ENCODE measurements at places on chromosomes 13 and 19.
A peak's percentile ranks its signal among the peaks of the same experiment; 100 is the strongest.

DNA sequence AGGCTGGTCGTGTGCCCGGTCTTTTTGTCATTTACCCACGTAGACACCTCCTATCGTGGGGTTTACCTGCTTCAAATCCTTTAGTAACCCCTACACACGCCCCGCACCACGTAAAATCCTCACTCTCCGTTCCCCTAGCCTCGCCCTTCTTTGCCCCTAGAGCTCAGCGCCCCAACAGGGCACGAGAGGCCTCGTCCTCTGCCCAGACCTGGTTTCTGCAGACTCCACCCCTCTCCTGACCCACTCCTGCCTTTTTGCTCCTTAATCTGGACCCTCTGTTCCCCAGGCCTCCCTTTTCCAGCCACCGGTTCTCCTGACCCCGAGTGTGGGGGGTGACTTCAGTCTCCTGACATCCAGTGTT lies 412 bp downstream of the ZNF528 start:
- no peak for DNase-seq
- peak overlapping the region; percentile 54 for H3K4me3 ChIP-seq
- H3K36me3 ChIP-seq: no peaks in the 10 kb centered on the region
- H3K27ac ChIP-seq: peak overlapping the region; percentile 29
- H3K4me1 ChIP-seq: no peaks in the 10 kb centered on the region
- no peaks in the 10 kb centered on the region for H3K27me3 ChIP-seq

DNA sequence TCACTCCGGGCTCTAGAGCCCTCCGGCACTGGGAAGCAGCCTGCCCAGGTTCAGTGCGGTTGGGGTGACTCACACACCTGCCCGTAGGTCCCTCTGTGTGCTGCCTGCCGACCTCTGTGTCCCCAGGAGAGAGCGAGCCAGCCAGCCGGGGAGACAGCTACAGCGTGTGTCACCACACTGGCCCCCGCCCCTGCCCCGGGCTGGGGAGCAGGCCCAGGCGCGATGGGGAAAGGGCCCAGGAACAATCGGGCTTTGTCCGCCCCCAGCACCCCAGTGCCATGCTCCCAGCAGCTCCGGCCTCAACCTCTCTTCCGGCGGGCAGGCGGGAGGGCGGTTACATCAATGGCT lies at the start of gene KLK6:
Gene KLK6, minus strand, starts transcription at position 179 of the 348 bp plus-strand sequence. CDS start 1,487 bp downstream, outside the sequence.
- H3K4me1 ChIP-seq: no peaks in the 10 kb centered on the region
- no peak within 1 kb of the TSS for H3K27ac ChIP-seq
- H3K27me3 ChIP-seq: no peaks in the 10 kb centered on the region
- H3K36me3 ChIP-seq: no peaks in the 10 kb centered on the region
- DNase-seq: no peak
- H3K4me3 ChIP-seq: no peak within 1 kb of the TSS

DNA sequence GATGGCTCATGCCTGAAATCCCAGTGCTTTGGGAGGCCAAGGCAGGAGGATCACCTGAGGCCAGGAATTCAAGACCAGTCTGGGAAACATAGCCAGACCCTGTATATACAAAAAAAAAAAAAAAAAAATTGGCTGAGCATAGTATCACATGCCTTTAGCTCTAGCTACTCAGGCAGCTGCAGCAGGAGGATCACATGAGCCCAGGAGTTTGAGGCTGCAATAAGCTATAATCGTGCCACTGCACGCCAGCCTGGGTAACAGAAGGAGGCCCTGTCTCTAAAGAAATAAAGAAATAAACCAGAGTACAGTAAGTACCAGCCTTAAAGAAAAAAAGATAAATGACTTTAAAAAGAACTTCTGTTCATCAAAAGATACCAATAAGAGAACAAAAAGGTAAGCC lies 52.9 kb downstream of the FAM124A start:
- no peaks in the 10 kb centered on the region for H3K4me1 ChIP-seq
- H3K36me3 ChIP-seq: no peaks in the 10 kb centered on the region
- DNase-seq: no peak
- H3K4me3 ChIP-seq: no peak overlapping the region

DNA sequence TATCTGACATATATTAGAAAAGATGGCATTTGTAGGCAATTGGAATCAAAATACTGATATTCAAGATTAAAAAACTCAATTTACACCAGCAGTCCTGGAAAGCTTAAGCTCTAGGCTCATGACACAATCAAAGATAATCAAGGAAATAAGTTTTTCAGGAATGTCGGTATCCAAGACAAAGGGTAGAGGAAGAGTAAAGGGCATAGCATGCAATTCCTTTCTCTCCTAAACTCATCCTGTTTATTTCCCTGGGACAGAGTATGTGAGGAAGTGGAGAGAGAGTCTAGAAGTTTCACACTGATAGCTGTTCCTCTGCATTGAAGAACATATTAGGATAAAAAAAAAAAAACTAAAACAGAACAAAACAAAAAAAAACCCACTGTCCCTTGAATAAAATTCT lies 2452.1 kb downstream of the PCDH9 start:
- H3K4me1 ChIP-seq: no peaks in the 10 kb centered on the region
- no peak overlapping the region for H3K4me3 ChIP-seq
- no peaks in the 10 kb centered on the region for H3K36me3 ChIP-seq

GRCh38 chr13:103898481-103898880 lies 832.3 kb upstream of the SLC10A2 start:
- no peaks in the 10 kb centered on the region for H3K36me3 ChIP-seq
- H3K27me3 ChIP-seq: no peaks in the 10 kb centered on the region
- DNase-seq: no peak
- H3K27ac ChIP-seq: no peak overlapping the region

- H3K4me1 ChIP-seq: no peaks in the 10 kb centered on the region
- no peak overlapping the region for H3K4me3 ChIP-seq
- no peaks in the 10 kb centered on the region for H3K27me3 ChIP-seq
- H3K36me3 ChIP-seq: no peaks in the 10 kb centered on the region
Measured at GRCh38 chr13:94178625-94179244, 300.7 kb downstream of the DCT start.

- no peak for DNase-seq
- H3K4me3 ChIP-seq: no peak overlapping the region
- H3K36me3 ChIP-seq: no peaks in the 10 kb centered on the region
- no peak overlapping the region for H3K27ac ChIP-seq
Measured at GRCh38 chr13:30803749-30804148, 68.4 kb downstream of the ALOX5AP start.

DNA sequence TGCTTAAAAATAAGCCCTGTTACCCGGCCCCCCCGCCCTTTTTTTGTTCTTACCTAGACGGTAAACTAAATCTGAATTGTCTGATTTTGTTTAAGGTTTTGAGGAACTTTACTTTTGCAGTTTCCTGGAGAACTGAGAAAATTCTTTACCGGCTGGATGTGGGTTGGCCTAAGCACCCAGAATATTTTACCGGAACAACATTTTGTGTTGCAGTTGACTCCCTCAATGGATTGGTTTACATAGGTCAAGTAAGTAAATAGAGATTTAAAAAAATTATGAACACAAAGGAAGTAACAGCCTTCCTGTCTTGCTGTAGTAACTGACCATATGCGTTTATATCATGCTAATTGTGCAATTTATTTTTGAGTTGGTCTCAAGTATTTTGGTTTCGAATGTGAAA lies 785 bp downstream of the NHLRC3 start:
- H3K4me3 ChIP-seq: peak overlapping the region; percentile 92
- no peaks in the 10 kb centered on the region for H3K27me3 ChIP-seq
- H3K27ac ChIP-seq: peak overlapping the region; percentile 90
- no peak for DNase-seq
- H3K4me1 ChIP-seq: no peaks in the 10 kb centered on the region

DNA sequence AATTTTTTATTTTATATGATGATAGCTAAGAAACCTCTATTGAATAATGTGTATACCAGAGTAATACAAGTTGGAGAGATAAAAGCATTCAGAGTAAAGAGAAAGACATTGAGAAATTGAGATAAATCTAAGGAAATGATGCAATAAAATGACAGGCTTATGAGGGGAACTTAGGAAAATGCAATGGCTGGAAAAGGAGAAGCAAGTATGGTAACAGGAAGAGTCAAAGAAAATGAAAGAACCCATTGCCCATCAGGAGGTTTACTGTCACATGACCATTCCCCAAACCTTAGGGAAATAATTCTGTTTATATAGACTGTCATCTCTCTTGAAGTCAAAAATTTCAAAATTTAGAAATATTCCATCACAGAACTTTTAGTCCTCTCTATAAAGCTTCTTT lies 808.0 kb upstream of the PRR20A start:
- no peaks in the 10 kb centered on the region for H3K27me3 ChIP-seq
- no peak overlapping the region for H3K27ac ChIP-seq

- H3K27ac ChIP-seq: peak overlapping the region; percentile 30
- H3K4me1 ChIP-seq: no peaks in the 10 kb centered on the region
- no peak overlapping the region for H3K4me3 ChIP-seq
- DNase-seq: no peak
Measured at GRCh38 chr13:36888645-36889044, 31.4 kb downstream of the SMAD9 start.

GRCh38 chr19:51607920-51608562 lies 22.2 kb downstream of the SIGLEC5 start:
- peak; percentile 39 for DNase-seq
- no peaks in the 10 kb centered on the region for H3K27me3 ChIP-seq
- no peak overlapping the region for H3K27ac ChIP-seq

DNA sequence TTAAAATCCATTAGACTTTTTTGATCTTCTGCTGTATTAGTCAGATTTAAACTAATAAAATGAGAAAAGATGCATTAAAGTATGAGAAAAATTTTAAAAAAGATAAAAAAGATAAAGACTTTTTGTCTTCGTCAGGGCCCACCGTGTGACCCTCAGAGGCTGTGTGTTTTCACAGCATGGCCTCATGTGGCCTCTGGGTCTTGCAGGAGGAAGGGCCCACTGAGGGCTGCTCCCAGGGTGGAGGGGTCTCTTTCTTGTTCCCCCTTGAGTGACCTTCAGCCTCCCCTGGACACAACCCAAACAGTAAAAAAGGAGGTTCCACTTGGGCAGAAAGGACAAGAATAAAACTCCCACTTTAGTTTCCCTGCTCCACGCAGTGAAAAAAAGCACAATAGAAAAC lies 57.1 kb upstream of the RANBP3 start:
- DNase-seq: no peak
- no peak overlapping the region for H3K27ac ChIP-seq
- H3K4me3 ChIP-seq: no peak overlapping the region
- no peaks in the 10 kb centered on the region for H3K36me3 ChIP-seq

- no peak for DNase-seq
- no peak overlapping the region for H3K4me3 ChIP-seq
- no peaks in the 10 kb centered on the region for H3K36me3 ChIP-seq
- no peak overlapping the region for H3K27ac ChIP-seq
Measured at GRCh38 chr19:48556825-48557224, 4.9 kb downstream of the SULT2B1 start.

DNA sequence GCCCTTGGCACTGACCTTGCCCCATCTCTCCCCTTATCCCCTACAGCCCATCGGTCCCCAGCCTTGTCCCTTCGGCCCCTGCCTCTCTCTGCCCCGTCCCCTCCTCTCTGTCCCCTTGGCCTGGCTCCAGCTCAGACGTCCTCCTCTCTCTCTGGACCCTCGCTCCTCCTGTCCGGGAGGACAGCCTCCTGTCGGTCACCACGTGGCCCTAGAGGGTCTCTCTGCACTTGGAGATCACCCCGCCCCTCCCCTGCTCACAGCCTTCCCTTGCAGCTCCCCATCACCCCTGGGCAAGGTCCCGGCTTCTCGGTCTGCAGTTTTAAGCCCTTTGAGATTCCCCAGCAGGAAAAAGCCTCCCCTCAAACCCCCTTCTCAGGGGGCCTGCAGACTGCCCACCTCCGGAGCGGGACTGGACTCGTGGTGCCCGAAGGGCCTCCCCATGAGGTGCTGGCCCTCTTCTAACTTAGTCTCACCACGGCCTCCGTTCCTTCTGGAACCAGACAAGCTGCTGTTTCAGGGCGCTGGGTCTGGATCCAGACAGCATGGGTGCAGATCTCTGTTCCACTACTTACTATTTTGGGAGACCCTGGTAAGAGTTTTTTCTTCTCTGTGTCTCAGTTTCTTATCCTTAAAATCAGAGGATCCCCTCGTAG lies 3.3 kb upstream of the KLK15 start:
- no peak overlapping the region for H3K4me3 ChIP-seq
- DNase-seq: no peak
- no peak overlapping the region for H3K27ac ChIP-seq
- peaks cover 9% of the 10 kb centered on the region for H3K27me3 ChIP-seq
- H3K36me3 ChIP-seq: no peaks in the 10 kb centered on the region
- H3K4me1 ChIP-seq: no peaks in the 10 kb centered on the region

GRCh38 chr19:38717855-38718254 lies 26.4 kb downstream of the CAPN12 start:
- H3K36me3 ChIP-seq: no peaks in the 10 kb centered on the region
- peaks cover 10% of the 10 kb centered on the region for H3K4me1 ChIP-seq
- H3K4me3 ChIP-seq: no peak overlapping the region

GRCh38 chr13:74575729-74576125 lies 441.5 kb upstream of the KLF12 start:
- peak overlapping the region; percentile 15 for H3K4me3 ChIP-seq
- no peaks in the 10 kb centered on the region for H3K4me1 ChIP-seq
- no peaks in the 10 kb centered on the region for H3K36me3 ChIP-seq
- no peaks in the 10 kb centered on the region for H3K27me3 ChIP-seq
- DNase-seq: peak; percentile 29

GRCh38 chr13:71610876-71611275 lies 256.1 kb downstream of the DACH1 start:
- no peak overlapping the region for H3K4me3 ChIP-seq
- H3K36me3 ChIP-seq: no peaks in the 10 kb centered on the region
- DNase-seq: no peak
- H3K27ac ChIP-seq: no peak overlapping the region
- H3K4me1 ChIP-seq: no peaks in the 10 kb centered on the region

- H3K27ac ChIP-seq: no peak overlapping the region
- DNase-seq: no peak
- no peaks in the 10 kb centered on the region for H3K4me1 ChIP-seq
- no peak overlapping the region for H3K4me3 ChIP-seq
Measured at GRCh38 chr19:844546-844971, 3.8 kb downstream of the PRTN3 start.

DNA sequence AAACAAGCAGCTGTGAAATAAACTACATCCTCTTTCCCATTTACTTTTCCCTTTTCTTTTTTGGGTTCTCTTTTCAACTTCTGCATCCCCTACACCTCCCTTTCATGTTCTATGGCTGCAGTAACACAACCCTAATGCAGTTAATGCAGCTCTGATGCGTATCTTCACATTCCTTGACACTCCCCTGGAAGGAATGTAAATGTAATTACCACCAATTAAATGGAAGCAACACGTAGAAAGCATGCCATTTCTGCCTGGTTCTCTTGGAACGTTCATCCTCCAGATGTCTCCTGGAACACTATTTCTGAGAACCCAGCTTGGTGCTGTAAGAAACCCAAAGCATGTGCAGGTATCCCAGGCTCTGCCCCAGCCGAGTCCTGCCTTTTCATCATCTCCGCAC lies 166.8 kb upstream of the FREM2 start:
- no peak overlapping the region for H3K4me3 ChIP-seq
- DNase-seq: no peak
- no peak overlapping the region for H3K27ac ChIP-seq
- no peaks in the 10 kb centered on the region for H3K4me1 ChIP-seq
- no peaks in the 10 kb centered on the region for H3K36me3 ChIP-seq

GRCh38 chr19:7177926-7178325 lies 108.4 kb downstream of the ZNF557 start:
- no peaks in the 10 kb centered on the region for H3K36me3 ChIP-seq
- peaks cover 7% of the 10 kb centered on the region for H3K4me1 ChIP-seq
- DNase-seq: no peak
- H3K27me3 ChIP-seq: no peaks in the 10 kb centered on the region
- peak overlapping the region; percentile 99 for H3K27ac ChIP-seq

GRCh38 chr19:48333467-48334384 lies 8.4 kb downstream of the EMP3 start:
- DNase-seq: peak; percentile 87
- peak overlapping the region; percentile 39 for H3K4me3 ChIP-seq
- H3K4me1 ChIP-seq: peaks cover 5% of the 10 kb centered on the region
- H3K27me3 ChIP-seq: no peaks in the 10 kb centered on the region

Measured in uterus (tissue), 4 donors.